Brain pericyte (primary cell): ENCODE measurements at places on chromosomes 2 and 18.

- no peak for DNase-seq
Measured at GRCh38 chr2:156323754-156324153, 8.8 kb downstream of the NR4A2 start.

DNA sequence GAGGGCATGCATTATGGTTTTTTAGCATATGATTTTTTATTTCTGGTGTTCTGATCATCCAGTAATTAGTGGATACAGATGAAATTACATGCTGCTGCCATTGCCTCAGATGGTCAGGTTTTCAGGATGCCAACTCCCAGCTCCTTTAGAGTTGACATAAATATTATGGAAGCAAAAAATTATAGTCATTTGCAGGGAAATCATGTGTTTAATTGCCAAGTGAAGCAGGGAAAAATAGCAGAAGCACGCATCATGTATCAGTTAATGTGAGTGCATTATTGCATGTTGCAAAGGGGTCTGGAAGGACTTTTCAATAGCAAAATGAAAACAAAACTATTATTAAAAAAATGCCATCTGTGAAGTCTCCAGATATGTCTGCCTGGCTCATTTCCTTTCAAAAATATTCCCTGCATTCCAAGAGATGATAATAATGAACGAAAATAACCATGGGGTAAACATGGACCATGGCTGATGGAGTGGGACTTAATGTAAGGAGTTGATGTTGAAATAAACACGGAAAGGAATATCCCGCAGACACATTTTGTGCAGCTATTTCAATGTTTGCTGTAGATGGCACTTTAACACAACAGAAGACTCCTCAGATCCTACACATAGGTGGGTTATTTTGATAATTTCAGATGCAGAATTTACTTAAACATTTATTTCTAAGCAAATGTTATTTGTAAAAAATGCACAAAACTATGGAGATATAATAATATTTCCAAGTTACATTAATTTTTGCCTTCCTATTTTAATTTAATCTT, 87.7 kb upstream of the DYNAP start:
- DNase-seq, result no peak

DNA sequence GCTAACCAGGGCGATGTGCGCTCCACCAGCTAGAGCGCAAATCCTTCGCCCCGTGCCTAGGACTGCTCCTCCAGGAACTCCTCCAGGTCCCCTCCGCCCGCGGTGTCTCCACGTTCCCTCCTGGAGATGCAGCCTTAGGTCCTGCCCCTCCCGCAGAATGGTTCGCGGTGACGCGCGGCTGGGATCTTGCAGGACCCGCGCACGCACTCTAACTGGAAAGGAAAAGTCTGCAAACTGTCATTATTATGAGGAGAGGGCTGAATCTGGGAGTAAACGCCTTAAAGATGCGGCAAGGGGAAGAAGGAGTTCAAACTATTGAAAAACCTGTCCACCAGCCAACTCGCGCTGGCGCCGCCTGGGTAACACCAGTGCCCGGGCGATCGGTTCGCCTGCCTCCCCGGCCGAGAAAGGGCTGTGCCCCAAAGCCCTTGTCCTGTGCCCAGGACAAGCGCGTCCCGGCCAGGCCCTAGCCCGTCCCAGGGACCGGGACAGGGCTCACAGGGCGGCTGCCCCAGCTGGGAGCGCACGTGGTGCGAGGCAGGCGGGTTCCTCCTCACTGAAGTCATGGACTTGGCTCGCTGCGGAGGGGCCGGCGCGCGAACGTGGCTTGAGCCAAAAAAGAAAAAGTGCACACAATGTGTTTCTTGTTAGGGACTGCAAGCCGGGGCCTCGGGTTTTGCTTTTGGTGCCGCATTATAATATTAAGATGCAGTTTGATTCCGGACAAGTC, 5.5 kb upstream of the ID2 start:
- DNase-seq, result no peak

- no peak for DNase-seq
Measured at GRCh38 chr2:37412231-37412630, 67.8 kb downstream of the QPCT start.

DNA sequence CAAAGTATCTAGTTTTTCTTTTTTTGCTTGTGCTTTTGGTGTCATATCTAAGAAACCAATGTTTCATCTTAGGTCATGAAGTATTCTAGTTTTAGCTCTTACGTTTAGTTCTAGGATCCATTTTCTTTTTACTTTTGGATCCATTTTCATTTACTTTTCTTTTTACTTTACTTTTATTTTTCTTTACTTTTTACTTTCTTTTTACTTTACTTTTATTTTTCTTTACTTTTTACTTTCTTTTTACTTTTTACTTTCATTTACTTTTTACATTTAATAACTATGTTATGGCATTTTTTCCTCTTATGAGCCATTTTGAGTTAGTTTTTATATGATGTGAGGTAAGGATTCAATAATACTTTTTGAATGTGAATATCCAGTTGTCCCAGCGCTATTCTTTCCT, 213.4 kb downstream of the ZFP36L2 start:
- no peak for DNase-seq

DNA sequence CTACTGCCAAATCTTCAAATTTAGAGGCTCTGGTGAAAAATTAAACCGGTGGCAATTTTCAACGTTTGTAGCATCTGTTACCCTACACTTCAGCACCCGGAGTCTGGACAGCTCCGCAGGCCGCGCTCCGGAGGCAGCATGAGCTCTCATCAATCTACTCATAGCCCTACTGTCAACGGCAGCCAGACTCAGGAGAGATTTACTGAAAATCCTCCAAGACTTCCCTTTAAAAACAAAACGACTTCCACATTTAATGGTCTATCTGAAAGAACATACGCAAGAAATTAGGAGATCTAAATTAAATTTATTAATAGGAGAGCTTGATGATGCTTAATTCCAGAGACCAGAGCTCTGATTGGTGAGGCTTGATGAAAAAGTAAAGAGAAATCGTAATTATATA, 970 bp upstream of the ADCYAP1 start:
- no peak for DNase-seq

DNA sequence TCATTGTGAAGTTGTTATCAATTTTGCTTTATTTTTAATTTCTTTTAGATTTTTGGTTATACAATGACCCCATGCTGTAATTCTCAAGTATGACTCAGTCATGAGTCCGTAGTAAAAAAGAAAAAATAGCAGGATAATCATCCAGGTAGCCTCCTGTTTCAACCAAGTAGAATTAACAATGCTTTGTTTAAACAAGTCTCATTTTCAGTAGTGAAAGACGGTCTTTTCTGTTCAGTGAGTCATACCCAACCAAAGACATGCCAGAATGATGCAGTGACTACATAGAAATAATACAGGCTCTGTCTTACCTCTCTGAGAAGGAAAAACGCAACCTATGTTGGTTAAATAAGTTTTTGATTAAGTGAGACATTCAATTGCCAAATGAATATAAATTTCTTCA, 67.8 kb upstream of the DSC1 start:
- DNase-seq, result no peak

DNA sequence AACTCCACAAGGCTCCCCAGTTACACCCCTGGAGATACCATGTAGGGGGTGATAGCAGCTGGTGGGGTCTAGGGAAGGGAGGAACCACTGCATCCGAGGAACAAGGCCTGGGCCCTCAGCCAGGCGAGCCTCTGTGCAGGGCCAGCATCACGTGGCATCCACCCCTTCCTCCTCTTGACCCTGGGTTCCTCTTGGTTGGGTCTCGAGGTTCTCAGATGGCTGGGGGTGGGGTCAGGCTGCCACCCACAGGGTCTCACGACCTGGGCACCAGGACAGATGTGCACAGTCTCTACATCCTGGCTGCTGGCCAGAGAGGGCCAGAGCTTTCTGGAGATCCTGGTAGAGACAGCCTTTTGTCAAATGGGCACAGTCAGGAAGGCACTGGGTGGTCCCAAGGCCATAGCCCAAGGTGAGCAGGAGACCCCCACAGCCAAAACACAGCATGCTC, 10.4 kb downstream of the HS6ST1 start:
- no peak for DNase-seq

- no peak for DNase-seq
Measured at GRCh38 chr2:70133491-70134322, 46.4 kb downstream of the PCBP1 start.

DNA sequence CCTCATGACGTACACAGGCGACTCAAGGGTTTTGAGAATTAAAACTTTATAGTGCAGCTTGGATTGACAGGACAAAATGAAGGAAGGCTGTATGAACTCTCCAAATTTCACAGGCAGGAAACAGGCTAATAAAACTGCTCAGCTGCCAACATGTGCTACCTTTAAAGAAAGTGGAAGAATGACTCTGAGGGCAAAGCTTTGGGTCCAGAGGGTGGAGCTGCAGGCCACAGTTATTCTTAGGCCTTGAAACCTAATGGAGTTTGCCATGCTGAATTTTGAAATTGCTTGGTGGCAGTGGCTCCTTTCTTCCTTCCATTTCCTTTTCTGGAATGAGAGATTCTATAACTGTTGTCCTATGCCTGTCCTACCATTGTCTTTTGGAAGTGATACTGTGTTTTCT, 34.8 kb downstream of the HAT1 start:
- DNase-seq, result no peak

- DNase-seq, result no peak
Measured at GRCh38 chr2:239316562-239317465, 84.0 kb downstream of the HDAC4 start.
